ENCODE measurements at places on chromosomes 2 and 18.

GRCh38 chr2:204313256-204313655, 232.0 kb upstream of the PARD3B start:
- DNase-seq: no peak

DNA sequence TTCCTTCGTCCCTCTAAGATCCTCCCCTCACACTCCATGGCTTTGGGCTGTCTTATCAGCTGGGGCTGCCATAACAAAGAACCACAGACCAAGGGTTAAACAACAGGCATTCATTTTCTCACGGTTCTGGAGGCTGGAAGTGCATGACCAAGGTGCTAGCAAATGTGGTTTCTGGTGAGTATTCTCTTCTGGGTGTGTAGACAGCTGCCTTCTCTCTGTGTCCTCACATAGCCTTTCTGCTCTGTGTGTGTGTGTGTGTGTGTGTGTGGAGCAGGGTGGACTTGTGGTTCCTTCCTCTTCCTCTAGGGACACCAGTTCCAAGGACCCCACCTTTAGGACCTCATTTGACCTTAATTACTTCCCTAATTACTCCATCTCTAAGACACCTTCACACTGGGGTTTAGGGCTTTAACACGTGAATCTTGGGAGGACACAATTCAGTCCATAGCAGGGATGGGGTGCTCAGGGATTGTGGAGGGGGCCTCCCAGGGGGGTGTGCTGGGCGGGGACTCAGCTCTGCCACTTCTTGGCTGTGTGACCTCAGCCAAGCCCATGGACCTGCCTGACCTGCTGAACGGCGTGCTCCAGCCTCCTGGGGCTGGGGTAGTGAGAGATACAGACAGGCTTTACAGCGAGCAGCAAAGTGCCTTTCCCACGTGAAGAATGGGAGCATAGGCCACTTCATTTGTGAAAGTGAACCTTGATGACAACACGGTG, 38.0 kb downstream of the ACKR3 start:
- peak; percentile 28 for DNase-seq

DNA sequence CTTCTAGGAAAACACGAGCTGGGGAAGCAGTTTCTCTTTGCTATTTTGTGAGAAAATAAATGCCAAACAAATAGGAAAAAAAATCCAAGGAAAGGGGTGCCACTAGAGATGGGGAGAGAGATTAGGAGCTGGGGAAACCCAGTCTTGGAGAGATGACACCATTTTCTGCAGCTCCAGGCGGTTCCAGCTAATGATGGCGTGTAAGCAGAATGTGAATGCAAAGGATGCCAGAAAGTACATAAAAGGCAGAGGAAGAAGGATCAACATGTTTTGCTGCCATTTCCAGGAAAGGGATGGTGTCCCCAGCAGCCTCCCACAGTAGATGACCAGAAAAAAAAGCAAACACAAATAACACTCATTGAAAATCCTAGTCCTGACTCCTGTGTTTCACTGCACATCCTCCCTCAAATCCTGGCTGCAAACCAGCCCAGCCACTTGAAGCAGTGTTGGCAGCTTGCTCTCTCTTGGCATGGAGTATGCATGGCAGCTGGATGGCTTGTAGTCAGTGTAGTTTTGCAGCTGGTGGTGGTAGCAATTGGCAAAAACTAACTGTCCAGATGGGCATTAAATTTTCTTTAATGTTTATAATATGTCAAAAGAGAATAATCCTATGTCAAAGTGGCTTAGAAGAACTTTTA, 93.6 kb downstream of the FTCDNL1 start:
- DNase-seq: no peak

GRCh38 chr2:106094131-106094841, 99.8 kb downstream of the UXS1 start:
- no peak for DNase-seq

GRCh38 chr2:236631281-236631855, 61.7 kb downstream of the ACKR3 start:
- no peak for DNase-seq

DNA sequence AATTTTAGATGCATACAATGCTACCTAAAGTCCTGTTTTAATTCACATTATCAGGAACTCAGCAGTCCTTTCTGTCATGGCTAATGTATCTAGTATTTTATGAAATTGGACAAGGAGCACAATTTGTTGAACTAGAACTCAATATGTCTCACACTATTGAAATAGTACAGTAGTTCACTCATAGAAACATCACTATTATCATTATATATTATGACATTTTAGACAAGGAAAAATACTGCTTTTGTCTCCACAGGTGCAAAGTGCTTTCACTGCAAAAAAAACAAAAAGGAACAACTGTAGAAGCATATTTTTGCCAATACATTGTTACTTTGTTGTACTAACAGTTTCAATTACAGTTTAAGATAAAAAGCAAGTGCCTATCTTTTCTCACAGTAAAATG, 419.2 kb upstream of the CDH19 start:
- no peak for DNase-seq

DNA sequence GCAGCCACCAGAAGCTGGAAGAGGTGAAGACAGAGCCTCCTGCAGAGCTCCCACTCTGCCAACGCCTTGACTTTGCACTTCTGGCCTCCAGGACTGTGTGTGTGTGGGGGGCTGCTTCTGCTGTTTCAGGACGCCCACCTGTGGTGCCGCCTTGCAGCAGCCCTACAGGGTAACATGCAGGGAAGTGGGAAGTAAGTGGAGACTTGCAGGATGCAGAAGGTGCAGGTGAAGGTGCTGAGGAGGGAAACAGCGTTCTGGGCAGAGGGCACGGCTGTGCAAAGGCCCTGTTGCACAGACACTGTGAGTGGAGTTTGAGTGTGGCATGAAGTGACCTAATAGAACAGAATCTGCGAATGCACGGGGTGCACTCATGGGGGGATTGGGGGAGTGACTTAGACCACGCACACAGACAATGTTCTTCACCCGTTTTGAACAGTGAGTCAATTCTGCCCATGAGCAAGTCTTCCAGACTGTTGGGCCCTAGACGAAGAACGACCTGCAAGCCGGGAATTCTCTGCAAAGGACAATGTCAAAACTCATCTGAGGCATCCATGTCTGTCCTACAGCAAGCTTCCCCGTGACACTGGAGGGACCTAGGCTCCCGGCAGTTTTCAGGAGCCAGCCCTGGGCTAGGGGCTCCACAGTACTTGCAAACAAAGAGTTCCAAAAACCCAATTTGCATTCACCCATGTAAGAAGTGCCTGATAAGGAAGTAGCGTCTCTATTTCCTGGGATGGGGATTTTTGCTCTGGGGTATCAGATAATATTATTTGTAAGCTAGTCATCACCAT, 19.0 kb downstream of the MBP start:
- DNase-seq: no peak

DNA sequence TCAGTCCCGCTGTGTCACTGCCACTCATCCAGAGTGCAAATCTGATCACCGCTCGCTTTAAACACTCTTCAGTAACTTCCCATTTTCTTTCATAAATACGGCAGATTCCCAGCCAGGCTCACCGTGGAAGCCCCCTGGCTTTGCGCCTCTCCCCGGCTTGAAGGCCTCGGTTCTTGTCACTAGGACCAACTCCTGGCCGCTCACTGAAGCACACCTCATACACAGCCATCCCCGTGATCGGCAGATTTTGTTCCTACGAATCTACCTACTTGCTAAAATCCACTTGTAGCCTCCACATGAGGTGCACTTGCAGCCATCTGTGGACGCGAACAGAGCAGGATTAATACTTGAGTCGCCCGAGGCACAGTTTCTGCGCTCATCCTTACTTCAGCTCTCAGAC, 462.4 kb upstream of the MYT1L start:
- DNase-seq: no peak

- DNase-seq: no peak
Observed at GRCh38 chr2:234869969-234870368, 81.8 kb upstream of the SH3BP4 start.

- DNase-seq: no peak
Observed at GRCh38 chr2:5372141-5372540, 320.0 kb upstream of the SOX11 start.

GRCh38 chr2:236321415-236321814, 57.2 kb upstream of the ASB18 start:
- DNase-seq: no peak

DNA sequence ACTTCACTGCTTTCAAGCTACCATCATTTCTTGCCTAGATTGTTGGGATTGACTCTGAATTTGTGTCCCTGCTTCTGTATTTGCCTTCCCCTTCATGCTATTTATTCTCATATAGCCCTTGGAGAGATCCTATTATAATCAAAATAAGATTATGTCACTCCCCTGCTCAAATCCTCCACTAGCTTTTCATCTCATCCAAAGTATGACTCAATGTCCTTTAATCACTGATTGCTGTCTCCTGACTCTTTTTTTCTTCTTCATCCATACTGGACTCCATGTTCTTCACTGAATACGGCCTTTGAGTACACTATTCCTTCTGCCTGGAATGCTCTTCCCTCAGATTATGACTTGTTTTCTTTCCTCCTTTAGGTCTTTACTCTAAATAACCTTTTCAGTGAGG, 5.0 kb downstream of the RBKS start:
- no peak for DNase-seq

- DNase-seq: no peak
Observed at GRCh38 chr18:74546007-74546406, 11.7 kb downstream of the CNDP1 start.

- no peak for DNase-seq
Observed at GRCh38 chr2:238096311-238097011, 3.7 kb upstream of the ESPNL start.

DNA sequence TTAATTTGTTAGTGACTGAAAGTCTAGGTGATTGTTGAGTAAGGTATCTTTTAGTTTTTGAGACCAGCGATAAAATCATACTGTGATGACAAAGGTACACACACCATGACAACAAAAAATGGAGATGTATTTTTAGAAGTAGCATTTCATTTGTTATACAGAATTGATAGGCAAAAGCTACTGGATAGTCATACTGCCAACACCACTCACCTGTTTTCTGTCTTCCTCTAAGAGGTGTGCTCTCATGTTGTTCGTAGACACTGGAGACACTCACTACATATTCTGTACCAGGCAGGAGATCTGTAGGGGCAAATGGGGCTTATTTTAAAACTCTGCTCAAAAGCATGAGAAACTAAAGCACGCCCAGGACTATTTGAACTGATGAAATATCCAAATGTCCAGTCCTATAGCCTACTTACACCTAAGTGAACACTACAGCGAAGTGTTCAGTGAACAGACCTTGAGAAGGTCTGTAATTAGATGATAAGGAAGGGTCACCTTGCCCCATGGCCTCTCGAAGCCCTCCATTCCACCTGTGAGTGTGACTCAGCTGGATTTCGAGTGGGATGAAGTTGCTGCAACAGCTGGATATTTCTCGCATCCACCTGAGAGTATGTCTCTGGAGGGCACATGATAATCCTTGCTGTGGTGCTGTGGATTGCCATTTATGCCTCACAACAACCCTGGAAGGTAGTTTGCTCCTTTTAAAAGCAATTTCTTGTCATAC, 47.7 kb downstream of the FN1 start:
- DNase-seq: no peak

DNA sequence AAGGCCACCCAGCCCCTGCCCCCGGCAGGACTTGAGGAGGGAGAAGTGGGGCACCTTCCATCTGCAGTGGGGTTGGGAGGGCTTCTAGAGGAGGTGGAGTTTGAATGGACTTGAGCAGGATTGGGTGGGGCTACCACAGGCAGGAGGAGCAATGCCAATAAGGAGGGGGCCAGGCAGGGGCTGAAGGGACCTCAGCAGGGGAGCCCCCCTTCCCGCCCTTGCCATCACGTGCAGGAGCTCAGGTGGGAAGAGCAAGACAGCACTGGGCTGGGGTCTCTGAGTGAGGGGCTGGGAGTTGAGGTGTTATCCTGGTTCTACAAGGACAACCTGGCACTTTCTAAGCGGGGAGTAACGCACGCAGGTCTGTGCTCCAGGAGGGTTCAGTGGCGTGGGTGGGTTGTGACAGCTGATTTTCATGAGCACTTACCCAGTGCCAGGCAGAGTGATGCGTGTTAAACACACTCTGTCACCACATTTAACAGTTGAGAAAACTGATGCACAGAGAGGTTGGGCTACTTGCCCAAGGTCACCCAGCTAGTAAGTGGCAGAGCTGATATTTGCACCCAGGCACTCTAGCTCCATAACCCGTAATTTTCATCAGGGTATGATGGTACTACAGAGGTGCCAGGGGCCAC, 4.8 kb downstream of the CHRND start:
- DNase-seq: no peak

- no peak for DNase-seq
Observed at GRCh38 chr2:231201475-231201814, 3.0 kb downstream of the ARMC9 start.

DNA sequence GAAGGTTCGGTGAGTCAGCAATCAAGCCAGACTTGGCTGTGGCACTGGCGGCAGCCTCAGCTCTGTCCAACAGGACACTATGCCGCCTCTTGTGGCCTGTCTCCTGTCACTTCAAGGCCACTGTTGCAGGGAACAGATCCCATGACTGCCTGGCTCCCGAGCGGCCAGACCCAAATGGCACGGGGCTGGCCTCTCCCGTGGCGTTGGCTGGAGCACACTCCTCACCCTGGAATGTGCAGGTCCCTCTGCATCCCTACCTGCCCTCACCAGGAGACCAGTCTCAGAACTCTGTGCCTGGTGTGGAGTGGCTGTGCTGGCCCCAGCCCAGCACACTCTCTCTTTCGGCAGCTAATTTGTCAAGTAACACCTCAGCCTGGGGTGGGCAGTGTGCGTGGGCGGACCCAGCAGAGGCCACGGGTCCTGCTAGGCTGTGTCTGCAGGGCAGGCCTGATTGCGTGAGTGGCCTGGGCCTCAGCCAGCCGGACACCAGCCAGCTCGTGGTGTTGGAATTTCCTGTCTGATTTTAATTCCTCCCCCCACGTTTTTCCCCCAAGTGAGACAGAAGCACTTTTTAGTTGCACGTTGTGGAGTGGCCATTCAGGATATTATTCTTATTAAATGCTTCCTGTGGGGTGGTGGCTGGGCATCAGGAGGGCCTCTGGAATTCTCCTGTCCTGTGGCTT, 179.3 kb downstream of the GLI2 start:
- DNase-seq: no peak

DNA sequence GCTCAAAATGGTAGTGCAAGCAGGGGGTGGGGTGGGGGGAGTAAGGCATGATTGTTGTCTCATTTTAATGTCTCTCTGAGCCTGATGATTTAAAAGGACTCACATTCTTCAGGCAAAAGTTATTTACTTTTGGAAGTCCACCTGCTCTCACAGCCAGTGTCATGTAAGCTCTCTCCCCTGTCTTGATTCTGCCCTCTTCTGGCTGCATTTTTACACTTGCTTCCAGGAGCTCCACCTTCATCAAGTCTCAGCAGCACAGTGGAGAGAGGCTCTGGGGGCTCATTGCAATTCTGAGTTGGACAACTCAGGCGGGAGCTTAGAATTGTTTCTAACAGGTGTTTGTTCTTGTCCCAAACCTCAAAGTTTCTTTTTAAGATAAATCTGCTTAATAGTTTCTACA, 39.2 kb downstream of the GNAL start:
- DNase-seq: peak; percentile 48

- no peak for DNase-seq
Observed at GRCh38 chr2:42125841-42126594, 43.1 kb upstream of the EML4 start.

GRCh38 chr2:113209011-113209645, 35.4 kb downstream of the PSD4 start:
- DNase-seq: no peak

GRCh38 chr2:151774506-151774905, 40.2 kb upstream of the NEB start:
- no peak for DNase-seq

Measured in NB4 (cell line).